ENCODE measurements at places on chromosomes 3 and 15. TPM values are rescaled to one million over a fixed set of nuclear protein-coding genes. Genes with fewer than 3 reads are reported as not detected.

- no peak for DNase-seq
Measured at GRCh38 chr3:66722675-66723074, 221.9 kb upstream of the LRIG1 start.

DNA sequence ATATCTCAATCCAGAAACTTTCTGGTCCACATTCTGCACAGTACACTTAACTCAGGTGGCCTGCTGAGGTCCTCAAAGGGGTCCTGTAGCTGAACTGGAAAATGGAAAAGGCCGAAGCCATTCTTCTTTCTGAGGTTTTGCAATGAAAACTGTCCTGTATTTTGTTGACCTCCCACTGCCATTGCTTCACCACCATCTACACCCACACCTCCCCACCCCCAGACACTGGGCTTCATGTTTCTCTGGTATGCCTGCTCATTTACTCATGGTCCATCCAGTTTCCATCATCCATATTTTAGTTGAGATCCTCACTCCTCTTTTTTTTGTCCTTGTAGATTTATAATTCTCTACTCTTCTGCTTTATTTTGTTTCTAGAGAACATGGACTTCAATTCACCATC lies 115.7 kb upstream of the SLC24A5 start:
- DNase-seq: no peak

DNA sequence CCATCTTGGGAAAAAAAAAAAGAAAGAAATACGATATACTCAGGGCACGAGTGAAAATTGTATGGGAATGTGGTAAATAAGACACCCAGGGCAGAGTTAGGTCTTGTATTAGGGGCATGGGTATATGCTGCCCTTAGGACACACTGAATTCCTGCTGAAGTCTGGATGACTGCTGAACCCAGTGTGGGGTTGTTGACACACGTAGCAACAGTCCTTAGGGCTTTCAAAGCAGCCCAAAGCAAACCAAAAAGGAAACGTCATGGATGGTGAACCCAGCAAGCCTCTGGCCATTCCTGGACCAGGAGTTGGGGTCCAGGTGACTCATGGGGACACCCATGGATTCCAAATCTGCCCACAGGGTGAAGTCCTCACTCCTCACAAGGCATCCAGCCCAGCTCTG lies 27.1 kb upstream of the SEMA3F start:
- no peak for DNase-seq

- DNase-seq: no peak
Measured at GRCh38 chr15:98387866-98388265, 260.5 kb upstream of the IGF1R start.

GRCh38 chr15:87570206-87570605 lies 686.3 kb downstream of the NTRK3 start:
- no peak for DNase-seq

DNA sequence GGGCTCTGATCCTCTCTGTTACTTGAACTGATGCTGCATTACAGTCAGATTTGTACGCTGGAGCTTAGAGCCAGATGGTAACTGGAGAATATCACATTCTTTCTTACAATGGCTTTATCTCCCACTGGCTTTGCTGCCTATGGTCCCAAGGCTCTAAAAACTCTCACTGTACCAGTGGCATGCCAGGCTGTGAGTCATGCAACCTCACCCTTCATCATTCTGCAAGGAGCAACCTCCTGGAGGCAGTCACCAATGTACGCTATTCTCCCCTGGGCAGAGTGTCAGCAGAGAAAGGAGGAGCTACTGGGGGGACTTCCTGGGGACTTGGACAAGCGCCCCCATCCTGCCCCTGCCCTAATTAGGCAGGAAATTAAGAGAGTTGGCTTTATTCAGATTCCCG lies 97.9 kb upstream of the EIF1B start:
- DNase-seq: no peak

- DNase-seq: no peak
Measured at GRCh38 chr3:104385421-104385820, 981.3 kb upstream of the ALCAM start.

DNA sequence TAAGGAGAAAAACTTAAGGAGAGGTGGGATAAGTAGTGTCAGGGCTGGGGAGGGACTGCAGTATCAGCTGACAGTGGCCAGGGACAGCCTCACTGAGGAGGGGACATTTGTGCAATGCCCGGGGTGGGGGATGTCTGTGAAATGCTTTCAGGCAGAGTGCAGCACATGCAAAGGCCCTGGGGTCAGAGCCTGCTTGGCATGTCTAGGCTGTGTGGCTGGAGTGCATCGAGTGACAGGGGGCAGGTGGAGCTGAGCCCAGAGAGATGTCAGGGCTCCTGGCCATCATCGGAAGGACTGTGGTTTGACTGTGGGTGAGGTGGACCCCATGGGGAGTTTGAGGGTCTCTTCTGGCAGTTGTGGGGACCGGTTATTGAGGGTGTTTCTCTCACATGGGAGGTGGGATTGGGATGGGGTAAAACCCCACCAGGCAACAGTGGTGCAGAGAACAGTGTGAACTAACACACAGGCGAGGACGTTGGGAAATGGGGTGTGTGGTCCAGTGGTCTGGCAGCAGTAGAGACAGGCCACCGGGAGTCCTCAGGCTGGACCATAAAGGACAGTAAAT lies 61.2 kb downstream of the FBLN2 start:
- DNase-seq: no peak

DNA sequence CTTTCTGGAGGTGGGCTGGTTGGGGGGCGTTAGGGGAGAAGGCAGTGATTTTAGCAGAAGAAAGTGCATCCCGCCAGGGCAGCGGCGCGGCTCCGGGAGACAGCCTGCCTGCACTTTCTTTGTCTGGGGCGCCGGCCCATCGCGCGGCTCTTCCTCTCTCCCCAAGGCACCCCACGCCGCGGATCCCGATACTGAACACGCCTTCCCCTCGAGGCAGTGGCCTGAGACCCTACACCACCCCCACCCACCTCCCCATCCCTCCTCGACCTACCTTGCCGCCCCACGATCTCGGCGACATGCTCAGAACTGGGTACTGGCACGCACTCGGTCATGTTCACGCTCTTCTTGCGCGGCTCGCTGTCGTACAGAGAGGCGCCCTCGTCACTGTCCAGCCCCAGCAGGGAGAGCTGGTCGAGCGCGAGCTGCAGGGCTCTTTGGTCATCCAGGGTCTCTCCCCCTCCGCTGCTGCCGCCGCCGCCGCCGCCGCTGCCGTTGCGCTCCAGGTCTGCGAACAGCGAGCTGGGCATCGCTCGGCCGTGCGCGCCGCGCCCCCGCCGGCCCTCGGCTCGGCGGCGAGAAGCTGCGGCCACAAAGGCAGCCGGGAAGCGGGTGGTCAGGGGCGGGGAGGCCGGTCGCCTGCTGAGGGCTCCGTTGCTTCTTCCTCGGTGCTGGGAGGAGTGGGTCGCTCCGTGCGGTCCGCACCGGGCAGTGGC lies 483 bp downstream of the MEX3B start:
- peak; percentile 67 for DNase-seq

GRCh38 chr15:67807836-67808235 lies 17.5 kb upstream of the SKOR1 start:
- no peak for DNase-seq

GRCh38 chr3:41522612-41523011 lies 323.3 kb downstream of the CTNNB1 start:
- no peak for DNase-seq

- DNase-seq: peak; percentile 28
Measured at GRCh38 chr15:66738116-66738515, 36.1 kb downstream of the SMAD6 start.

Gene SPATA12
- 0.15 TPM for total RNA-seq

Gene EPHA3
- total RNA-seq: 1.4 TPM

Gene KBTBD13
- not detected for total RNA-seq

Gene ISLR
- total RNA-seq: 24.0 TPM

Gene P2RY14
- total RNA-seq: 5.7 TPM

Gene TGM5
- total RNA-seq: 0.32 TPM

Gene CASR
- total RNA-seq: not detected

Gene CD276
- 55.0 TPM for total RNA-seq

Gene IL5RA
- 5.6 TPM for total RNA-seq
